ENCODE measurements at places on chromosomes 6 and 20.

GRCh38 chr6:131062241-131063027 lies 611 bp downstream of the EPB41L2 start:
- no peak overlapping the region for H3K27ac ChIP-seq
- H3K4me3 ChIP-seq, result peak overlapping the region; percentile 80
- H3K36me3 ChIP-seq, result no peaks in the 10 kb centered on the region
- no peaks in the 10 kb centered on the region for H3K27me3 ChIP-seq
- H3K4me1 ChIP-seq, result peaks cover 27% of the 10 kb centered on the region
- peak; percentile 22 for DNase-seq

DNA sequence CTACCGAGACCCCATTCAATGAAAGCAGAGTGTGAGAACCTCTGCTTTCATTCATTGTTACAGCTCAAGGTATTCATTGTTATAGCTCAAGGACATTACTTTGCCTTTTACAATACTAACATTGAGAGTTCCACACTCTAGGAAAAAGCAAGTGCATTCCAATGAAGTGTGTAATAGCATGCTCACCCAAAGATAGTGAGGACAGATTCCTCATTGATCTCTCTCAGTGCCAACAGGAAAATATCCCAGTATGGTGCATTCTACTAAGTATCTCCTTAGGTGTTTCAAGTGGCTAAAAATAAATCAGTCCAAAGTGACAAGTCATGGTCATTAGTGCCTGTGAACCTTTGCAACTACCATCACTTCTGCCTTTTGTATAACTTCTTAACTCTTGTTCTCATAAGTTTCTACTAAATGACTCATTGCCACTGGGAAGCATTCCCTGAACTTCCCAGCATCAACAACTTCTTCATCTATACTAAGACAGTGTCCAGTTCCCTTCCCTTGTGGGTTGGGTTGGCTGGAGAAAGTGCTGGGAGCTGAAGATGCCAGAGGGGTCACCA lies 140.7 kb upstream of the STXBP5 start:
- no peak overlapping the region for H3K27ac ChIP-seq
- H3K27me3 ChIP-seq, result no peaks in the 10 kb centered on the region
- no peaks in the 10 kb centered on the region for H3K36me3 ChIP-seq
- H3K4me1 ChIP-seq, result peaks cover 6% of the 10 kb centered on the region
- H3K4me3 ChIP-seq, result no peak overlapping the region
- DNase-seq, result no peak

DNA sequence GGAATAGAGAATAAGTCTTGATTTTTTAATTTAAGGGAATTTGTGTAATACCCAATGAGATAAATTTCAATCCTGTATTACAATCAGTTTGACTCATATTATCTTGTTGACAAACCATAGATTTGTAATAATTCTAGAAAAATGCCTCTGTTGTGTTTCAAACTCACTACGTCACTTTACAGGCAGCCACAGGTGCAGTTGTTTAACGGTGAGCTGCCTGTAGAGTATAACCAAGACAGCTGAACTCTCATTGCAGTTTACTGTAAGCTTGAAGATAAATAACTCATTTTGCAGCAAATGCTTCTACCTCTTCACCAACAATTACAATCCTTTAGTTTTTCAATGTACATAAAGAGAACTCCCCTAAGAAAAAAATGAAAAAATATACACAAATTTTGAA lies 114.3 kb downstream of the PRKN start:
- no peak for DNase-seq
- H3K4me1 ChIP-seq, result no peaks in the 10 kb centered on the region
- no peaks in the 10 kb centered on the region for H3K36me3 ChIP-seq
- no peaks in the 10 kb centered on the region for H3K27me3 ChIP-seq
- H3K4me3 ChIP-seq, result no peak overlapping the region

- peaks cover 3% of the 10 kb centered on the region for H3K4me1 ChIP-seq
- H3K4me3 ChIP-seq, result no peak overlapping the region
- no peak for DNase-seq
- H3K27ac ChIP-seq, result no peak overlapping the region
- peaks cover 2% of the 10 kb centered on the region for H3K36me3 ChIP-seq
- H3K27me3 ChIP-seq, result peaks cover 4% of the 10 kb centered on the region
Measured at GRCh38 chr20:1533059-1533458, 24.4 kb downstream of the SIRPD start.

- DNase-seq, result no peak
- H3K4me3 ChIP-seq, result no peak overlapping the region
- H3K4me1 ChIP-seq, result no peaks in the 10 kb centered on the region
- no peak overlapping the region for H3K27ac ChIP-seq
Measured at GRCh38 chr6:167275436-167275835, 15.7 kb upstream of the UNC93A start.

DNA sequence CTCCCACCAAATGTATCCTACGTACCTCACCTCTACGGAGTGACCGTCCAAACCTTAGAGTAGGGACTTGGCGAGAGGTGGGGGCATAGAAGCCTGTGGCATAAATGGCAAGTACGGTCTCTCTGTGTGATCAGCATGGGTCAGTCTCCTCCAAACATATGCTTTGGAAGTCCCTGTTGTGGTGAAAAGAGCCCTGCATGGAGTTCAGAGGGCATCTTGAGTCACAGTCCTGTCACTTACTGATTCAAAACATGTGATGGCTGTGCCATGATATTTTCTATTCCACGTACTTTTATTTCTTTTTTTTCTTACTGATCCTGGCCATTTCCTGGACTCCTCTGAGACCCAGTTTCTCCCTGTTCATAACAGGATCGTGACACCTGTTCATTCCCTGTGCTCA lies 67.5 kb upstream of the CEP85L start:
- H3K4me3 ChIP-seq, result no peak overlapping the region
- DNase-seq, result no peak
- peaks cover 40% of the 10 kb centered on the region for H3K4me1 ChIP-seq
- no peaks in the 10 kb centered on the region for H3K36me3 ChIP-seq
- H3K27me3 ChIP-seq, result no peaks in the 10 kb centered on the region
- peak overlapping the region; percentile 62 for H3K27ac ChIP-seq

- H3K36me3 ChIP-seq, result no peaks in the 10 kb centered on the region
- no peaks in the 10 kb centered on the region for H3K27me3 ChIP-seq
- H3K27ac ChIP-seq, result no peak overlapping the region
Measured at GRCh38 chr6:15401769-15402250, 155.9 kb downstream of the JARID2 start.

GRCh38 chr6:13593103-13593502 lies 18.7 kb downstream of the SIRT5 start:
- H3K4me3 ChIP-seq, result no peak overlapping the region
- DNase-seq, result no peak
- H3K27ac ChIP-seq, result no peak overlapping the region
- peaks cover 20% of the 10 kb centered on the region for H3K36me3 ChIP-seq
- H3K4me1 ChIP-seq, result no peaks in the 10 kb centered on the region

DNA sequence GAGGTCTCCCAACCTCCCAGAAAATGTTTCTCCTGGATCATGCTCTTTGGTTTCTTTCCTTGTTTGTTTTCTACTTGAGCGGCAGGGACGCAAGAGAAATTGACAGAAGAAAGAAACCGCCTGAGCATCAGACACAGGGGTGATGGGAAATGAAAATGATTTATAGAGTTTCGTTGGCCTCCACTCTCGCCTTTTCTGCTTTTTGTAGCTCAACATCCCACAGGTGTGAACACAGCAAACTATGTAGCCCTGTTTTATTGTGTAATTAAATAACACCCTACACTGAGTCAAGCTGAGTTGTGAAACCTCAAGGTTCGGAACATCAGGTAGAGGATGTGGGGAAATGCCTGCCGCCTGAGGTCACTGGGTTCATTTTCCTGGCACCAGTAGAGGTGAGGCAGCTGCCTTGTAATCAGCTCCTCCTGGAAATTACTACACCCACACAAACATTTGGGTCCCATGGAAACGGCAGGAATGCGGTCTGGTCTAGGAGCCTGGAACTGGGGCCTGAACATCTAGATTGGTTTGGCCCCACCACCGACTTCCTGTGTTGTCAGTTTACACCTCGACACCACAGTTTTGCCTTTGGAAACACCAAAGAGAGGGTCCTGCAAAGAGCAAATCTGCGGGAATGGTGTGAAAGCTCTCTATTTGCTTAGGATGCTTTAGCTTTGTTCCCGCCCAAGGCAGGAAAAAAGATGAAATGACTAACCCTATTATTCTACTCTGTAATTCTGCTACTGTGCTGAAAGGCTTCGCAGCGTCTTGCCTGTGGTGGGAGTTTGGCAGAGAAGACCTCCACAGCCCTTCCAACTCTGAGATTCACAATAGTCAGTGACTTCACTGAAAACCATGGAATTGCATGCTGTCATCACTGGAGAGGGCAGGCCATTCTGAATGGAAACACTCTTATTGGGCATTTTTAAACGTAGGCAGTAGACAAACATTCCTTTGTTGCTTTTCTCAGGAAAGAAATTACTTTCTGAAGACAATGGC lies 53.0 kb downstream of the ADAT2 start:
- H3K27ac ChIP-seq, result no peak overlapping the region
- H3K4me1 ChIP-seq, result peaks cover 24% of the 10 kb centered on the region
- no peaks in the 10 kb centered on the region for H3K36me3 ChIP-seq
- H3K4me3 ChIP-seq, result no peak overlapping the region
- peak; percentile 60 for DNase-seq
- no peaks in the 10 kb centered on the region for H3K27me3 ChIP-seq

GRCh38 chr6:128739112-128739511 lies 143.8 kb upstream of the LAMA2 start:
- no peaks in the 10 kb centered on the region for H3K27me3 ChIP-seq
- H3K36me3 ChIP-seq, result no peaks in the 10 kb centered on the region
- no peak overlapping the region for H3K4me3 ChIP-seq
- H3K4me1 ChIP-seq, result peaks cover 6% of the 10 kb centered on the region
- H3K27ac ChIP-seq, result no peak overlapping the region

GRCh38 chr6:41786451-41787218 lies 859 bp upstream of the TOMM6 start:
- H3K4me3 ChIP-seq, result peak overlapping the region; percentile 92
- peaks cover 24% of the 10 kb centered on the region for H3K36me3 ChIP-seq
- peak overlapping the region; percentile 90 for H3K27ac ChIP-seq
- H3K4me1 ChIP-seq, result peaks cover 20% of the 10 kb centered on the region

DNA sequence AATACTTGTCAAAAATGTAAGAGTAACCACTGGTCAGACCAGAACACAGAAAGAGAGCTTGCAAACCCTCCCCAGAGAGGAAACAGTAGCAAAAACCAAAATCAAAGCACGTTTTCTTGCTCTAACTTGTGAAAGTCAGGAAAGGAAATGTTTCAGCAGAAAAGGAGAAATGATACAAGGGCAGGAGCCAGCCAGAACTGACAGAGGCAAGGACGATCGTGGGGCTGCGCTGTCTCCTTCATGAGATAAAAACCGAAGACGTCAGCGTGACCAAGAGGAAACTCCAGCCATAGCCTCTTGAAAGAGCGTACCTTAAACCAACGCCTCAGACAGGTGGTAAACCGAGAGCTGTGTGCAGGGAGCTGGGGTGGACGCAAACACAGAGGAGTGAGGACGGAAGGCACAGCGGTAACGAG lies 27.5 kb downstream of the LAMA5 start:
- no peak for DNase-seq
- peaks cover 18% of the 10 kb centered on the region for H3K27me3 ChIP-seq
- H3K4me3 ChIP-seq, result no peak overlapping the region
- no peak overlapping the region for H3K27ac ChIP-seq
- H3K4me1 ChIP-seq, result no peaks in the 10 kb centered on the region
- no peaks in the 10 kb centered on the region for H3K36me3 ChIP-seq

DNA sequence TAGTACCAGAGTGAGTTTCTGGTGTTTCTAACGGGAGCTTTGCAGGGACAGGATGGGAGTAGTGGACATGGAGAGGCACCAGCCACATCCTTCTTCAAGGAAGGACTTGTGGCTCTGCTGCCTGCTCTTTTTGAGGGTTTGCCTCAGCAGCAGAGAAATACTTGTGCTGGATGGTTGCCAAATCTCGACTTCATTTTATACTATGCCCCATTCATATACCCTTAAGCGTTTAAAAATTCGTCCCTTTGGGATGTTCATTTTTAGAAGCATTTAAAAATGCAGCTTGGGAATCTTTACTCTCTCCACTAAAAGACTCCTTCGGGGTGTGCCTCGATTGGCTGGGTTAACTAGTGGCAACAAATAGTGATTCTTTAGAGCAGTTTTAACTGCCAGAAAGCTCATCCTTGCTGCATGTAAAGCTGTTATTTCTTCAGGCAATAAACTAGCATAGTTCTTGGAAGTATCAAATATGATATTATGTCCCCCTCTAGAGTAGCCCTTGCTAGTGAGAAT lies 126.5 kb upstream of the B3GAT2 start:
- no peak overlapping the region for H3K4me3 ChIP-seq
- peaks cover 2% of the 10 kb centered on the region for H3K4me1 ChIP-seq
- no peaks in the 10 kb centered on the region for H3K36me3 ChIP-seq
- DNase-seq, result no peak
- peaks cover 3% of the 10 kb centered on the region for H3K27me3 ChIP-seq

DNA sequence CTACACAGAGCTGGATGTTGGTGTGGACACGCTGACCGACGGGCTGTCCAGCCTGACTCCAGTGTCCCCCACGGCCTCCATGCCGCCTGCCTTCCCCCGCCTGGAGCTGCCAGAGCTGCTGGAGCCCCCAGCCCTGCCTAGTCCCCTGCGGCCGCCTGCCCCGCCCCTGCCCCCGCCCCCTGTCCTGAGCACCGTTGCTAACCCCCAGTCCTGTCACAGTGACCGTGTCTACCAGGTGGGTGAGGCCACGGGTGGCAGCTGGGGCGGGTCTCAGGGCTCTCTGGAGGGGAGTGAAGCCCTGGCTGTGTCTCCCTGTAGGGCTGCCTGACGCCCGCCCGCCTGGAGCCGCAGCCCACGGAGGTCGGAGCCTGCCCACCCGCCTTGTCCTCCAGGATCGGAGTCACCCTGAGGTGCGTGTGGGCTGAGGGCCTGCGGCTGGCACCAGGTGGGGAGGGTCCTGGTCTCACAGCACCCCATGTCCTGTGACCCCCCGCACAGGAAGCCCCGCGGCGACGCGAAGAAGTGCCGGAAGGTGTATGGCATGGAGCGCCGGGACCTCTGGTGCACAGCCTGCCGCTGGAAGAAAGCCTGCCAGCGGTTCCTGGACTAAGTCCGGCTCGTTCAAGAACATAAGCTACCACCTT lies 2.9 kb downstream of the SLC2A4RG start:
- no peak overlapping the region for H3K4me3 ChIP-seq
- no peak for DNase-seq
- H3K27ac ChIP-seq, result no peak overlapping the region
- H3K4me1 ChIP-seq, result peaks cover 4% of the 10 kb centered on the region

GRCh38 chr20:24405810-24406209 lies 63.6 kb upstream of the SYNDIG1 start:
- no peaks in the 10 kb centered on the region for H3K36me3 ChIP-seq
- H3K27me3 ChIP-seq, result peaks cover 9% of the 10 kb centered on the region
- H3K4me1 ChIP-seq, result peaks cover 6% of the 10 kb centered on the region
- no peak overlapping the region for H3K4me3 ChIP-seq
- DNase-seq, result no peak

- H3K4me1 ChIP-seq, result no peaks in the 10 kb centered on the region
- no peak overlapping the region for H3K27ac ChIP-seq
- H3K36me3 ChIP-seq, result no peaks in the 10 kb centered on the region
- no peak for DNase-seq
Measured at GRCh38 chr6:129114636-129115391, 231.9 kb downstream of the LAMA2 start.

- H3K36me3 ChIP-seq, result peaks cover 4% of the 10 kb centered on the region
- H3K27ac ChIP-seq, result peak overlapping the region; percentile 44
- no peaks in the 10 kb centered on the region for H3K27me3 ChIP-seq
- peaks cover 80% of the 10 kb centered on the region for H3K4me1 ChIP-seq
- no peak overlapping the region for H3K4me3 ChIP-seq
- no peak for DNase-seq
Measured at GRCh38 chr6:53309059-53309900, 39.5 kb downstream of the ELOVL5 start.

All from activated CD4-positive, alpha-beta memory T cell treated with anti-CD3 and anti-CD28 coated beads for 36 hours (primary cell).